ENCODE measurements at places on chromosomes 3 and 15.

GRCh38 chr15:60324706-60325438 lies 72.9 kb downstream of the ANXA2 start:
- DNase-seq: peak; percentile 46

- DNase-seq: no peak
Measured at GRCh38 chr15:73021139-73021621, 31.1 kb upstream of the NEO1 start.

DNA sequence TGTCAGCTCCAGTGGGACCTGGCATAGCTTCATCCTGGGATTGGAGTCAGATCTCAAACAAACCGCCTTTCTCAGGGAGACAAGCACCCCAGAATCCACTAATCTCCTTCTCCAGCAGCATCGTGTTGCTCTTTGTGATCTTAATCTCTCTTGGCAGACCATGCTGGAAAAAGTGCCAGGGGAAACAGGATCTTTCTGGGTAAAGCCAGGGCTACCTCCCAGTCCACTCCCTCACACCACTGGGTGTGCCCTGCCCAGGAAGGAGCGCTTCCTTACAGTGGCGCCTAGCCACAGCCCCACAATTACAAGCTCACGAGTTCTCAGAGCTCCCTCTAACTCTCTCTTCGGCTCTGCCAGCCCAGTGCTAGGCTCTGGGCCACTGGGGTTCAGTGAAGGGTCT lies 32.2 kb downstream of the RPLP1 start:
- DNase-seq: no peak

GRCh38 chr15:89860431-89860830 lies 33.4 kb downstream of the AP3S2 start:
- DNase-seq: peak; percentile 29

DNA sequence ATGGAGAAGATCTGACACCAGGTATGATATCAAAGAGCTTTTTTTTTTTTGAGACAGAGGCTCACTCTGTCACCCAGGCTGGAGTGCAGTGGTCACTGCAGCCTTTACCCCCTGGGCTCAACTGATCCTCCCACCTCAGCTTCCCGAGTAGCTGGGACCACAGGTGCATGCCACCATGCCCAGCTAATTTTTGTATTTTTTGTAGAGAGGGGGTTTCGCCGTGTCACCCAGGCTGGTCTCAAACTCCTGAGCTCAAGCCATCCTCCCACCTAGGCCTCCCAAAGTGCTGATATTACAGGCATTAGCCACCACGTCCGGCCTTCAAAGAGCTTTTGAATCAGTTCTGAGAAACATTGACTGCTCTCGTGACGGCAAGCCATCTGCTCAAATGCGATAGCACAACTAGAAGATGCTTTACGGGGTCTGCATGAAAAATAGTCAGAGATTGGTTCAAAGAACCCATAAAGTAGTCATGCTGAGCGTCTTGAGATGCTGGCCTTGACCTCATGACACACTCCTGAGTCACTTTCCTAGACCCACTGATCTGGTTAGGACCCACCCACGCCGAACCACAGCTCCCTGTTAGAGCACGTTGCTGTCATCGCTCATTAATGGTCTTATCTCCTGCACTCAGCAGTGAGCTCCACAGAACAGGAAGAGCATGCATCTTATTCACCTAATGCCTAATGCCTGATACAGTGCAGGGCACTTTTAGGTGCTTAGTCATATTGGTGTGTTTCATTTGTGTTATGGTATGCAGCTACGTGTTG lies 57.0 kb upstream of the NR2F2 start:
- DNase-seq: peak; percentile 98

DNA sequence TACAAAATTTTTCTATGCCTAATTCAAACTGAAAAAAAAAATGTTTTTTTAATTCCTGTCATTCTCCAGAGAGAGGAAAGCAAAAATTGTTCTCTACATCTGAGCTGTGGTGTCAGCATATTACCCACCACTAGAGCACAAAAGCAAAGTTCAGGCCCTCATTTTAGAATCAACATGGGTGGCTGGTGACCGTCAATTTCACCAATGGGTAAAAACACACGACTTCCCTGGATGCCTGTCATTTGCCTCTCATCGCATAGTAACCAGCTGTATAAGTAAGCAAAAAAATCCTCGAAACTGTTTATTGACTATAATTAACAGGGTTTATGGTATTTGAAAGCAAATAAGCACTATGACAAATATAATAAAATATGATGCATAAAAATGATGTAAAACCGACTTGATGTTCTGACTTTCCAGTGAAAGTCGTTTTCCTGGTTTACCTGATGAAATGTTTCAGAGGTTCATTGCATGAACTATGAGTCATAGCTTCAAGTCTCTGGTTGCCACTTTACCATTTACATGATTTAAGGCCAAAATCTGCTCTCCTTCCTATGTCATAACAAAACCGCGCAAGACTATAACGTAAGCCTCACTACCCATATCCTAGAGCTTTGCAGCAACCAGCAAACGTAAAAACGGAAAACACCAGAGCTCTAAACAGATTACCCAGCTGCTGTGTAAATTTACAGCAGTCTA lies 60.5 kb downstream of the THBS1 start:
- DNase-seq: peak; percentile 74

GRCh38 chr15:71435552-71435951 lies 320.3 kb downstream of the THSD4 start:
- DNase-seq: no peak

DNA sequence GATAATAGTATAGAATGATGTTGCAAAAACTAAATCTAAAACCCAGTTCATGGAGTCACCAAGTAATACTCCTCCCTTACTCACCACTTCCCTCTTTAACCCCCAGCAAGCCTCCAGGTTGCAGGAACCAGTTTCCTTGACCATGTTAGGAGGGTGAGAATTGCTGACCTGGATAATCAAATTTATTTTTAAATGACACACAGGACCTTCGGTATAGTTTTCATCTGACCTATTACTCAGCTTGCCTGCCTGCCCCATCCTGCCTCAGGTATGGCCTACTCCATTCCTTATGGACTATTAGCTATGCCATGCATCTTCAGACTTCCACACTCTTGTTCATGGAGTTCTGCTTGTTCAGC lies 883 bp downstream of the RTP4 start:
- DNase-seq: no peak

- DNase-seq: no peak
Measured at GRCh38 chr3:137582484-137582883, 181.6 kb upstream of the SOX14 start.

DNA sequence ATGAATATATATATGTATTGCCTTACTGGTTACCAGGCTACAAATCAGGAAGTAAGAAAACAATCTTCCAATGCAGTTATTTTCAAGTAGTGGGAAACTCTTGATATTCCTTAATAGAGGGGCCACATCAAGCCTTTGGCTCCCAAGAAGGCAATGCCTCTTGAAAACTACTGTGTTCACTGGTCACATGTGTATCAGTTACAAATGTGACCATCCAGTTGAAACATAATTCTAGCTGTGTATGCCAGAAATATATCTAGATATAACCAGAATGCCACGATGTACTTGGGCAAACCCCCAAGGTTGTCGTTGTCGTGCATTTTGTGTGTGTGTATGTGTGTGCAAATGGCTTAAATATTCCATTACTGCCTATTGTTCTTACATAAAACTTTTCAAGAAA lies 200.8 kb downstream of the SUCLG2 start:
- no peak for DNase-seq

DNA sequence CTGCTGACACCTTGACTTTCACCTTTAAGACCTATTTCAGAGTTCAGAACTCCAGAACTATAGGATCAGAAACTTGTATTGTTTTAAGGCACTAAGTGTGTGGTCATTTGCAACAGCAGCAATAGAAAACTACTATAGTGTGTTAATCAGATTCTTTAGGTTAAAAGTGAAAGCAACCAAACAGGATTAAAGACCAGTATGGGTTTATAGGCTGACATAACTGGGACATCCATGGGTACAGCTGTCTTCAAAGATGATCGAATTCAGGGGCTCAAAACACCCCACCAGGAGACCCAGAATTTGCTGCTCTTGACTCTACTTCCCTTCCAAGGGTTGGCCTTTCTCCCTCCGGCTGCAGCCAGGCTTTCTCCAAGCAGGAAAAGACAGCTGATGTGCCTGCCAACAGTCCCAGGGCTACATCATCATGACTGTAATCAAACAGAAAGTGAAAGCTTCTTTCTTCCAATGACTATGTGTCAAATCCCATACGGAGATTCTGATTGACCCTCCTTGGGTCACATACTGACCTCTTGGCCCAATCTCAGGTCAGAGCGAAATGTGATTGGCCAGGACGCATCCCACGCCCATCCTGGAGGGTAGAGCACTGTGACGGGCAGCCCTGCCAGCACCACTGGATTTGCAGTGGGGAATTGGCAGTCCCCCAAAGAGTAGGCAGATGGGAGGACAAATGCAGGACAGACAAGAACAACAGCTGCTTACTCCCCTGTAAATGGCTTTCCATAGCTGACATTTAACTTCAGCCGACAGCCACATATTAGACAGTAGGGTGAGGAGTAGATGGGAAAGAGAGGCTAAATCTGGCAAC lies 51.4 kb upstream of the RNF7 start:
- peak; percentile 58 for DNase-seq

GRCh38 chr15:80951941-80952340 lies 37.7 kb downstream of the MESD start:
- no peak for DNase-seq

DNA sequence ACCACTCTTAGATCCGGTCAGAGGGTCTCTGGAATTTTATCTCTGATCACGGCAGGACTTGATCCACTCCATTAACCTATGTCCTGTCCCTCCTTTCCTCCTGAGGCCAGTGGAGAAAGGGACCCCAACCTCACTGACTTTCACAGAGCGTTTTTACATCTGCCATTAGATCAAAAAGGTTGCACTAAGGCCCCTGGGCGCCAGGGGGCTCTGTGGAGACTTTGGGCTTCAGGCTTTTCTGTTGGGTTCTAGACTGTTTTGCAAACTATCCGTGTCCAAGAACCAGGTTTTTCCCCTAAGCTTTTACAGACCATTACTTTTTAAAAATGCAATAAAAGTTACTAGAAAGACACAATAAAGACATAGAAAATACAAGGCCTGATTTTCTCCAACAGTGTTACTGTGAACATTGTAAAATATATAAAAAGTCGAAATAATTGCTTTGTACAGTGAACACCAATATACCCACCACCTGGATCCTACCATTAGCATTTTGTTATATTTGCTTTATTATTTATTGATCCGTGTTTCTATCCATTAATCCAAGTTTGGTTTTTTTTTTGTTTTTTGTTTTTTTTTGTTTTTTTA lies 159.7 kb downstream of the POLR2M start:
- peak; percentile 48 for DNase-seq

- DNase-seq: peak; percentile 38
Measured at GRCh38 chr3:11120091-11120805, 34.0 kb upstream of the HRH1 start.

- no peak for DNase-seq
Measured at GRCh38 chr3:182180654-182181385, 469.1 kb downstream of the SOX2 start.

GRCh38 chr3:10249833-10250232 lies 1.6 kb downstream of the TATDN2 start:
- peak; percentile 71 for DNase-seq

DNA sequence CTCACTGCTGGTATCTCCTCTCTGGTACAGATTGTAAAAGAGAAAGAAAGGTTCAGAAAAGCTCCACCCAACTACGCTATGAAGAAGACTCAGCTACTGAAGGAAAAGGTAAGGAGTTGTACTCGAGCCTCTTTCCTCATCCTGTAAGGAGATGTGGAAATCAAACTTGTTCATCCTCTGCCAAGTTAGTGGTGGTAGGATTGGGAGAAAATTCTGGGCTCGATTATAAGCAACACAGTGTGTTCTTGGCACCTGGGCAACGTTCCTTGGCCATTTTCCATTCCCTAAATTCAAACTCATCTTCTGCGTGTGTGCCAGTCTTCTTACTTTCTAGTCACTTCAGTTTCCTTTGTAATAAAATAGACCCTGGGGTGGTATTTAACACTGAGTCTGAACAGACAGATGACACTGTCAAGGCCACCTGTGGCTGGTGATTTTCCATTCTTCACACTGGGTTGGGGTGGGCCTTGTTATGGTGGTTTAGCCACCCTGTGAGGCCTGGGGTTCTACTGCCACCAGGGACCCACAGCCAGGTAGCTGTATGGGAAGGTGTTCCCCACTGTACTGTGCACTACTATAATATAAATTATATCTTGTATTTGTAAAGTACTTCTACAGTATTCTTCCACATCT lies 17.1 kb upstream of the ITPKA start:
- peak; percentile 44 for DNase-seq

DNA sequence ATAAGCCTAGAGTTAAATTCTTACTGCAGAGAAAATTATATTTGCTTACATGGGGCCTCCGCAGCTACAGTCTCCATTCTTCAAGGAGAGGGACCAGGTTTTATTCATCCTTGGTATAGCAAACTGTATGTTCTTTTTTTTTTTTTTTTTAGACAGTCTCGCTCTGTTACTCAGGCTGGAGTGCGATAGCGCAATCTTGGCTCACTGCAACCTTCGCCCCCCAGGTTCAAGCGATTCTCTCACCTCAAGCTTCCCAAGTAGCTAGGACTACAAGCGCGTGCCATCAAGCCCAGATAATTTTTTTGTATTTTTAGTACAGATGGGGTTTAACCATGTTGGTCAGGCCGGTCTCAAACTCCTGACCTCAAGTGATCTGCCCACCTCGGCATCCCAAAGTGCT lies 2.1 kb downstream of the SHQ1 start:
- DNase-seq: no peak

GRCh38 chr3:171749124-171749523 lies 61.2 kb downstream of the PLD1 start:
- DNase-seq: no peak

DNA sequence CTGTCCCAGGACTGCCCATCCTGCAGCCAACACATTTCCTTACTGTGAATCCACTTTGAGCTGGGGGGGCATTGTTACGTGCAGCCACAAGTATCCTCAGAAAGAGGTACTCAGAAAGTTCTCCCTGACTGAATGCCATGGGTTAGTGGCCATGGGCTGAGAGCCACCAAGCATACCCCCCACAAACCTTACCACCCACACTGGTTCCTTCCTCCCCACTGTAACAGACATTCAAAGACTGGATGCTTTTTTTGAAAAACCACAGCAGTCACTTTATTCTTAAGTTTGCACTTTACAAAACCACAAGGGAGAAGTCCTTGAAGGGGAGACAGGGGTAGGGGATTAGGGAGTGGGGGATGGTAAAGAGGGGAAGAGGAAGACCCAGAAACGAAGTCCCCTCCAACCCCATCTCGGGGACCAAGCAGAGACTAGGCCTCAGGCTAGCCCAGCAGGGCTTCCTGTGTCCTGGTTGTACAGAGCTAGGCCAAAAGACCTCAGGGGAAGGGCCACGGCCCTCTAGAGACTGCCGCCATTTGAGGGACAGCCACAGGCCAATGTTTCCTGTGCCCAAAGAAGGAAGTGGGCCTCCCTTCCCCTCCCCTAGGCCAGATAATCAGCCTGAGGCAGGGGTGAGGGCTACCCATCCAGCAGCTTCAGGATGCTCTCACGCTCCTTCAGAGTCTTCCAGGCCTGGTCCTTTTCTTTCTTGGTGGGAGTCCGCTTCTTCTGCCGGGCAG lies 10.1 kb upstream of the CAMK1 start:
- DNase-seq: no peak

DNA sequence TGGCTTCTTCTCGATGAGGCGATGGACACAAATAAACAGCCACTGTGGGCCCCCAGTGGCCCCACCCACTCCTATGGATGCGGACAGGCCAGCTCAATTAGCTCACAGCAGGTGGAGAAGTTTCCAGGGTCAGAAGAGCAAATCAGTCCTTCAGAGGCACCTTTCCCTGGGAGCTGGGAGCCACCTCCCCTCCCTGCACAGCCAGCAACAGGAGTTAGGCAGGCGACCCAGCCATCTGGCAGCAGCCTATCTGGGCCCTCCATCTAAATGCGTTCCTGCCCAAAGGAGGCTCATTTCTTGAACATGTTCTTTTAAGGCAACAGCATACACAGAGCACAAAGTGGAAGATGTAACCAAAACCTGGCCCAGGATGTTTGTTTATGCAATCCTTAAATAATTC lies 211.9 kb upstream of the ARRDC4 start:
- DNase-seq: no peak
